Activated CD4-positive, alpha-beta T cell treated with anti-CD3 and anti-CD28 coated beads, Interleukin-2, amount 50 U/mL, for 4 hours (primary cell): ENCODE measurements at places on chromosomes 6 and 20.

GRCh38 chr6:57207141-57207540 is 15.0 kb downstream of the RAB23 start:
- no peak for DNase-seq

DNA sequence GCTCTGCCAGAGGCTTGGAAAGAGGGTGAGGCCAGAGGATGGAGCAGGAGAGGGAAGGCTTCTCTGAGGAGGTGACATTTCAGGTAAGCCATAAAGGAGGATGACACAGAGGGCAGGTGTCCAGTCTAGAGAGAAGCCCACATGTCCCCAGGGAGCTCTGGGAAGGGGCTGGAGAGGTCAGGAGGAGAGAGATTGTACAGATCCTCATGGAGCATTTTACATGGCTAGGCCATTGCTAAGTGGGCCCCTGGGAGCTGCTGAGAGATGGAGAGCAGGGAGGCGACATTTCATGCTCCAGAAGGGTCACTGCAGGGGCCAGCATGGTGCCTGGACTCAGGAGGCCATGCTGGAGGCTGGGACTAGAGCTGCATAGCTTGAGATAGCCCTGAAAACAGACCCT is 124.5 kb downstream of the TOX2 start:
- no peak for DNase-seq

DNA sequence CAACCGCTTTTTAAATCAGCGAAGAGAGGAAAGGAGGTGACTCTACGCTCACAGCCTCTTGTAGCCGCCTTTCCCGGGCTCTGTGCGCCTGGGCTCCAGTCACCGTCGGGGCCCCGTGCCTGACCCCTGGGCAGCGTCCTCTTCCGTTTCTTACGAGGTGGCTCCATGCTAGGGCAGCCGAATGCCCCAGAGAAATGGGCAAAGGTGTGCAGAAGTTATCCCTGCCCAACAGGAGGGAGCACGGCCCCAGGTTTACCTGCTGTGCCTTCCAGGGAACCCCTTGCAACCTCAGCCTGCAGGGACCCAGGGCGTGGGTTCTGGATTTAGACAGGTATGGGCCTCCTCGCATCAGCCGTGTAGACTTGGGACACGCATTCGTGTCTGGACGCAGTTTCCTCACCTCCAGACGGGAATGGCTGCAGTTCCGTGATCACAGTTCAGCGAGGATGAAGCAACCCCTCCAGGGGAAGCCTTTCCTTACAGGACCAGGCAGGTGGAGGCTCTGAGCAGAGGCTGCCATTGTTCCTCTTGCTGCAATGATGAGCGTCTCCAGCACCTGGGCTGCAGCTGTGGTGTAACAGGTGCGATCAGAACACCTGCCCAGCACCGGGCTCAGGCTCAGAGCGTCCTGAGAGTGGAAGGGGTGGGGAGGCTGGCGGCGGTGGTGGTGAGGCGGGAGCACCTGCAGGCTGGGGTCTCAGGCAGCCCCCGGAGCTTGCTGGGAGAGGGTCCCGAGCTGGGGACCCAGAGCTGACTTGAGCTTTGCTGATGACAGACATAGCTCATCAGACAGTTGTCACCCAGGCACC is 81.3 kb upstream of the BHLHE23 start:
- DNase-seq, result no peak

GRCh38 chr6:8079126-8079525 is 14.9 kb upstream of the BLOC1S5 start:
- DNase-seq, result no peak

- no peak for DNase-seq
Measured at GRCh38 chr20:44125332-44126127, 61.5 kb downstream of the JPH2 start.

DNA sequence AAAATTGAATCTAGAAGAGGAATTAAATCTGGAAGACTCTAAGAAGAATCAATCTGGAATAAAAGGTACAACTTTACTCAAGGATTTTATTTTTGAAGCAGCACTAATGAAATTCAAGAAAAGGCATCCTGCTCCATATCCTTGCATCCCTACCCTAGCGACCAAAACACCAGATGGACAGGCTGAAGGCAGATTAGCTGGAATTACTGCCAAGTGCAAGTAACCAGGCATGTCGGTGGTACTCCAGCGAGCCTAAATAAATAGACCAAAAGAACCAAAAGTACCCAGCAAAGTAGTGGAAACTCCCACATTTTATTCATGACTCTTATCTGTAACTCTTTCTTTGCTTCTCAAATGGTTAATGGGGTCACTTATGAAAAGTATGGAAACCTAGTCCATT is 21.0 kb downstream of the OPRM1 start:
- DNase-seq, result no peak

DNA sequence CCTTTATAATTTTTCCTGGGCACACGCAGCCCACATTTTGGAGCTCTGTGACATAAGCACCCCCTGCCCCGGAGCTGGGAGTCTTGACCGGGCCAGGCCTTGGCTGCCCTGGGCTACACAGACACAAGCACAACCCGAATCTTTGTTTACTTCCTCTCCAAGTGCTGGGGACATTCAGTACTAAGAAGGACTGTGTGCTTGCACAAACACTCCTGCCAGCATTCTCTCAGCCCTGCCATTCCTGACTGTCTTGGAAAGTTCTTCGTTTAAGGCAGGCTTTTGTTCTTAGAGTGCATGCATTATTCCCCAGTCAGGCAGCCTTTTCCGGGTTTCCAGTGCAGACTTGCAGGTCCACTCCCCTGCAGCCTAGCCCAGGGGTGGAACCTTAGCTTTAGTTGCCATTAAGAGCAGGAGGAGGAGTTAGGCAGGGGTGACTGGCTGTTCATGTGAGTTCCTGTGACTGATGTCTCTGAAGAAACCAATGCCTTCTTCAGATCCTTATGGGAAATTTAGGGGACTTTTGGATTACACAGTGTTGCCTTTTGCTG is 28.6 kb downstream of the FOXO3 start:
- no peak for DNase-seq

- no peak for DNase-seq
Measured at GRCh38 chr6:76861403-76861802, 601.9 kb downstream of the HTR1B start.

DNA sequence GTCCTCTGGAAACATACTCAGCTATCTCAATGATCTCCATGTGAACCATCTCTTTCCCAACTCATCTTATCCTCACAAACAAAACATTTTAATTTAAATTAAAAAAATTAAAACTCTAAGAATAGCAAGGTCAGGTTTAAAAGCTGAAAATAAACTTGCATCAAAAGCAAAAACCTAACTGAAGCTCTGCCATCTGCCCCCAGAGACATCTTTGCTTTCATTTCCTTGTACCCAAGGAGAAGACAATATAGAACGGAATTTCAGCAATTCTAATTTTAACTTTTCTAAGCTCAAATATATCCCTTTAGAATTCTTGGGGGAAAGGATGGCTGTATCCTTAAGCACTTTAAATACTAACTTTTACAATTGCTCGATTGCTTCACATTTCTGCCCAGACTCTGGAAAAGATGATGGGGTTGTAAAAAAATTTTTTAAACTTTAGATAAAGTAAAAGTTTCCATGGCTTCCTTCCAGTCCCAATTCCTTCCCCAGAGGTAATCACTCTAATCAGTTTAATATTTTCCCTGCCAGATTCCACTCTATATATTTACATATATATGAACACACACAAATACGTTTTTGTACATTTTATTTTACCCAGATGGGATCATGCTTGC is 69.2 kb upstream of the SMIM29 start:
- DNase-seq, result no peak

DNA sequence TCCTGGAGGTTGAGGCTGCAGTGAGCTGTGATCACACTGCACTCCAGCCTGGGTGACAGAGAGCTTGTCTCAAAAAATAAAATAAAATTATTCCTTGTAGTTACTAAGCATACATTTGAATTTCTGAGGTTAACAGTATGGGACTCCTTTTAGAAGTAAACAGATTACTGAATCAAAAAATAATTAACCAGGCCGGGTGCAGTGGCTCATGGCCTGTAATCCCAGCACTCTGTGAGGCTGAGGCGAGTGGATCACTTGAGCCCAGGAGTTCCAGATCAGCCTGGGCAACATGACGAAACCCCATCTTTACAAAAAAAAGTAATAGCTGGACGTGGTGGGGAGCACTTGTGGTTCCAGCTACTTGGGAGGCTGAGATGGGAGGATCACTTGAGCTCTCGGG is 22.1 kb upstream of the EEF1A1 start:
- DNase-seq, result no peak

GRCh38 chr20:54208548-54209176 is 775 bp downstream of the PFDN4 start:
- no peak for DNase-seq

- DNase-seq, result no peak
Measured at GRCh38 chr20:9331707-9332435, 182.5 kb upstream of the LAMP5 start.

GRCh38 chr6:162260027-162260426 is 467.5 kb downstream of the PRKN start:
- DNase-seq, result no peak

DNA sequence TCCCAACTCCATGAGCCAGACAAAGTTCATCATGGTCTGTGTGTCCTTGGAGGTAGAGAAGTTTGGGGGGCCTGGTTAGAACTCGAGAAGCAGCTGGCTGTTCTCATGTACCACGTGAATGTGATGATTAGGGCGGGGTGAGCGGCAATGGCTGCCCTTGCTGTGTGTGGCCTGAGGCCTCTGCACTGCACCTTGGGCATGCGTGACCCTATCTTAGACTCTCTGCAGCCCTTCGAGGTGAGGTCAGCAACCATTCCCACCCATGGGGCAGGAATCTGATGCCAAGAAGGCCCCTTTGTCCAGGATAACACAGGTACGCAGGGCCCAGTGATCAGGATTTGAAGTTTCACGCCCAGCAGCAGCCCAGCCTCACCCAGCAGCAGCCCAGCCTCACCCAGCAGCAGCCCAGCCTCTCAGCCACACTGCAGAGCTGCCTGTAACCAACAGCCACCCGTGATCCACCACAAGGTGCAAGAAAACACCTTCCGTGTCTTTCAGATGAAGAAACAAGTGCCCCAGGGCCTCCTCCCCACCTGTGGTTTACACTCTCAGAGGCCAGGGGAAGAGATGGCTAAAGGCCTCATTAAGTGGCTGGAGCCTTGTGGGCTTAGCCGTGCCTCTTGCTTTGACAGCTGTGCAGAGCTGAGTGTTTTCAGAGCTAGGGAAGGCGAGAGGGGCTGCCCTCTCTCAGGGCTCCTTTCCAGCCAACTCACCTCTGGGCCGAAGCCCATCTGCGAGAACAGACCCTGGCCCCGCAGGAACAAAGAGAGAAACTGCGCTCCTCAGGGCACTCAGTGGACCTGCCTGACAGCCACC is 195.2 kb upstream of the CDH4 start:
- no peak for DNase-seq

DNA sequence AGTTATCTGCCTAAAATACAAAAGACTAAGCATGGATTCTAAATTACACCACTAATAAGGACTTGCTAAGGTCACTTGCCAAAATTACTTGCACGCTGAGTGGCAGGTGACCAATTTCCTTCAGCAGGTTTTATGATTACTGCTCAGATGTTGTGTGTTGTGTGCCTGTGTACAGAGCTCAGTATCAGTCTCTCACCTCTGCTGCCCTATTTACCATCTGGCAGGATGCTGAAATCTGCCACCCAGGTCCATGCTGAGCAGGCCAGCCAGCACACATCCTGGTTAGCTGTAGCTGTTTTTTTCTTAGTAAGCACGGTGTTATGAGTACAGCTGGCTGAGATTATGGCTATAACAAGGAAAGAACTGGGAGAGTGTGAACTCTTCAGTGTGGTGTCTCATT is 34.0 kb downstream of the ELOVL4 start:
- no peak for DNase-seq

DNA sequence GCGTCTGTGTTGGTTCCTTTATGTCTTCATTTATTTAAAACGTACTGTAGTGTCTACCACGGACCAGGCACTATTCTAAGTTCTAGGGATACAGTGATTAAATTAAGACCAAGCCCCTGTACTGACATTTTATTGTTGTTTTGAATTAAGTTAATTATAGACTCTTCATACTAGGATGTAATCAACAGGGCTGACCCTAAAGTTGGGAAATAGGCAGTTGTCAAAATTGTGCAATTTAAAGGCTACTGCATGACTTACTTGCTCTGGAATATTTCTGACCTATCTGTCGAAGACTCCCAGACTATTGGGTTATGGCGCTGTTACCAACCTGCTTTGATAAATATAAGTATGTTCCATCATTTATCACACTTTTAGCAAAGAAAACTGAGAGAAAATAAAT is 6.7 kb downstream of the MYO6 start:
- no peak for DNase-seq

DNA sequence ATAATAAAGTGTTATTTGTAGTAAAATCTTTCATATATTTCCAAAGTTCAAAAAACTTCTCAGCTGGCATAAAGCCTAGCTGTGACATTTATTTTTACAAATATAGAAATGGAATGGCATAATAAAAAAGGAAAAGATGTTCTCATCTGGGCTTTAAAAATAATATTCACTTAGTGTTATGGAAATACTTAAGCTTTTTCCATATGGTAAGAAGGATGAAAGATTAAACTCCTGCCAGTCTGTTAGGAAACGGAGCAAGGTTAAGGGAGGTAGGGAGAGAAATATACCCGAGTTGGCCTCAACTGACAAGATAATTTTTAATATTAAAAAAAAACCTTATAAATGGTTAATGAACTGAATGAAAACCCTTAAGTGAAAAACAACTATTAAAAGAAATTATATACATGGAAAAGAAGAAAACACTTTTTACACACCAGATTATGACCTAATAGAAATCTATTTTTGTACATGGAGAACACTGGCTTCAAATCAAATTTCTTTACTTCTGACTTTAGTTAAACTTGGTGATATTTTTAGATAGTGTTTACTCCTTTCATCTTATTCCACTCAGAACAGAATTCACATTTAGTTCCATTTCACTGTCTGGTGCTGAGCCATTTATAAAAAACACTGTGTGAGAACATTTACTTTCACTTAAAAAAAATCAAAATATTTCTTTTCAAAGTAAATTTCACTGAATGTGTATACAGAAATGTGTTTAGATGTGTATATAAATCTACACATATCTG is 137.0 kb downstream of the DST start:
- no peak for DNase-seq

DNA sequence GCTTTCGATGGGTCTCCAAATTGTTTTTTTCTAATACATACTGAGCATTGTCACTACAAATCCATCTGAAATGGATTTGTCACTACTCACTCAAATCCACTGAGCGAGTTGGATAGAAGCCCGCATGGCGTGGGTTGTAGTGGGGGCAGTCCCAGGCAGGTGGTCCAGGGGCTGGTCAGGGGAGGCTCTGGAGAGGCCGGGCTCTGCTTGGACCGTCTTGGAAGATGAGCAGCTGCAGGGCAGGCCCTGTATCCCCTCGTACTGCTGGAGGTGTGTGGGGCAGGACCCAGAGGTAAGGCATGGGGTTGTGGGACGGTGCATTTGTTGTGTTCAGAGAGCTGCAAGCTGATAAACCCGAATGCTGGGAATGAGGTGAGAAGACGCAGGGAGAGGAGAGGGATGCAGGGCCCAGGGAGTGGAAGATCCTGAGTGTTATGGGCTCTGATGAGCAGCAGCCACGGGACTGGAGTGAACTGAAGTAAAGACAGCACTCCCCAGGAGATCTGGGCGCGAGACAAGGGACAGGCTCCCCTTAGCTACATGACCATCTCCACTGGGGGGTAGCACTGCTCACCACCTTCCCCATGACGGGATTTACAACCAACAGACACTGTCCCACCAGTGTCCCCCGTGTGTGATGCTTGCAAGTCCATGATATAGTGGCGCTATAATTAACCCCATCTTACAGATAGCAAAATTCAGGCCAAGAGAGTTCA is 45.9 kb downstream of the PSMG4 start:
- DNase-seq, result no peak

- no peak for DNase-seq
Measured at GRCh38 chr6:97294451-97294850, 11.4 kb upstream of the MMS22L start.
